IPS DF 19.7 (cell line): ENCODE measurements at places on chromosomes 12 and 14.

DNA sequence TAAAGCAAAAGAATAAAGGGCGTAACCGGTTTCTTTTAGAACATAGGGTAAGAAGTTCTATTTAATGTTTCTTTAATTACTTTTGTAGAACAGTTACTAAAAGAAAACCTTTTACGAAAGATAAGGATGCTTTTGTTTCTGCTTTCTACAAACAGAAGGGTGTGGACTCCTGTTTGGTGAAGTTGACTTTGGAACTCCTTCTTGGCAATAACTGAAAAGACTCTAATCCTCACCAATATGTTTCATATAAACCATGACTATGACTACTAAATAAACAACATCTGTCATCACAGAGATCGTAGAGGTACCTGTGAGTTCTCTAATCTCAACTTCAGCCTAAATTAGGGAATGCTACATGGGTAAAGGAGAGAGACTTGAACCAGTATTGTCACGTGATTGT, 210.8 kb upstream of the FLRT2 start:
- DNase-seq: no peak

- DNase-seq: no peak
Measured at GRCh38 chr12:77648716-77649115, 182.0 kb upstream of the NAV3 start.

- no peak for DNase-seq
Measured at GRCh38 chr12:67676624-67677023, 28.1 kb downstream of the DYRK2 start.

GRCh38 chr12:128840862-128841468, 12.3 kb upstream of the GLT1D1 start:
- DNase-seq: no peak

DNA sequence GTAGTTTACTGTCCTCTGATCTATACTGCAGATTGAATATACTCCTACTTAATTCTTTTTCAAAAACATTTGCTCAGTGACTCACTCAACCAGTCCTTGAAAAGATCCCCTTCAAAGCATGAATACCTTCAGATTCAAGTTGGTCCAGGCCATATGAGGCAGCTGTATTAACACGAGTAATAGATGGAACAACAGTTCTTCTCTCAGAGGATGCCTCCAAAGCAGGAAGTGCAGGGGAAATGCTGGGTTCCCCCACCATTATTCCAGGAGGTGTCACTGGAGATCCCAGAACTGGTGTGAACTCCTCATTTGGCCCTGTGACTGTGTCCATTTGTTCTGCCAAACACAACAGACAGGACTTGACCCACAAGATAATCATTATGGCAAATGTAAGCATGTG, 20.6 kb downstream of the ARMH4 start:
- no peak for DNase-seq

GRCh38 chr12:119202544-119202943, 23.8 kb downstream of the HSPB8 start:
- DNase-seq: no peak

GRCh38 chr12:68695454-68695853, 8.7 kb downstream of the NUP107 start:
- DNase-seq: no peak

GRCh38 chr14:93965287-93965821, 11.0 kb downstream of the ASB2 start:
- no peak for DNase-seq

GRCh38 chr12:130086248-130086647, 76.0 kb upstream of the FZD10 start:
- DNase-seq: no peak
